ENCODE measurements at places on chromosomes 3 and 15. TPM values are rescaled to one million over a fixed set of nuclear protein-coding genes. Genes with fewer than 3 reads are reported as not detected.

MFSD1 gene
- total RNA-seq: 34.3 TPM

ISL2 gene
- total RNA-seq: not detected

CKMT1B gene
- 0.26 TPM for total RNA-seq

NPAP1 gene
- not detected for total RNA-seq

TMCO5A gene
- total RNA-seq: not detected

SRP14 gene
- 222 TPM for total RNA-seq

SENP8 gene
- 7.7 TPM for total RNA-seq

GRM7 gene
- total RNA-seq: not detected

CPNE4 gene
- 116 TPM for total RNA-seq

HRG gene
- not detected for total RNA-seq

GHRL gene
- total RNA-seq: 0.92 TPM

CPA3 gene
- total RNA-seq: 1.6 TPM

GOLGA6B gene
- total RNA-seq: not detected

TM4SF1 gene
- 76.5 TPM for total RNA-seq

METTL6 gene
- total RNA-seq: 9.6 TPM

SLC38A3 gene
- total RNA-seq: 11.4 TPM
